RCC 7860 (cell line): ENCODE measurements at places on chromosomes 16 and 17.

DNA sequence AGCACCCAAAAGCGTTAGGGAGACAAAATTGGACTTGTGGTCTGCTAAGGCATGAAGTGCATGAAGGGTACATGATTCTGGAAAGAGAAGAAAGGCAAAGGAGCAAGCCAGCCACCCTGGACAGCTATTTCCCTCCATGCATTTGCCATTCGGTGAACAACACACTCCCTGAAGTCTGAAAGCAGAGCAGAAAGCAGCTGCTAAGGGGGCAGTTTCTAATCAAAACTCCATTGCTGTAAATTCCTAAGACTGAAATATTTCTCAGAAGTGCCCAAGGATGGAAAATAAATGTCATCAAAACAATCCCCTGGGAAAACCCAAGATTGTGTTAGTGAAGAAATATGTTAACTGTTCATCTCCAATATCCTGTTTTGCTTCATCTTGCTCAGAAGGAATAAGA is 44.3 kb downstream of the PMP22 start:
- no peak for DNase-seq

DNA sequence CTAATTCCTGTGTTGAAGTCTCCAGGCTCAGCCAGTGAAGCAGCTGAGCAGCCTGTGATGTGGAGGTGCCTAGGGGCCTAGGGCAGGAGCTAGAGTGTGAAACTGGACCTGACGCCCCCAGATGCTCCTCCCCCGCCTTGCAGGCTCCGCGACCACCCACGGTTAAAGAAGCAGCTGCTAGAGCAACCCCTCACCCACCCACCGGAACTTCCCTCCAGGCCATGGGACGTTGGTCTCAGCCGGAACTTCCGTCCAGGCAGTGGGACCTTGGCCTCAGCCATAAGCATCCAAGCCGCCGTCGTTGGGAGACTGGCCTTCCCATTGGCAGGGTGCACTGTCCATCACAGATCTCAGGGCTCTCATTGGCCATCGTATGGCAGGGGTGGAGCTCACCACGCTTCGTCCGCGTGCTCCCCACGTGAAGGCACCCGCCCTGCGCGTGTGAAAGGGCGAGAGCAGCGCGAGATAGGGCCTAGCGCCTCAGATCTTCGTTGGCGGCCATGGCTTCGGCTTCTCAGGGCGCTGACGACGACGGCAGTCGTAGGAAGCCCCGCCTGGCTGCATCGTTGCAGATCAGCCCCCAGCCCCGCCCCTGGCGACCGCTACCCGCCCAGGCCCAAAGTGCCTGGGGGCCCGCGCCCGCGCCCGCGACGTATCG is at the start of gene ADAD2:
Gene ADAD2, plus strand, starts transcription at position 427 of the 658 bp plus-strand sequence. Its CDS starts 74 bp downstream, at position 501.
- no peak for DNase-seq

DNA sequence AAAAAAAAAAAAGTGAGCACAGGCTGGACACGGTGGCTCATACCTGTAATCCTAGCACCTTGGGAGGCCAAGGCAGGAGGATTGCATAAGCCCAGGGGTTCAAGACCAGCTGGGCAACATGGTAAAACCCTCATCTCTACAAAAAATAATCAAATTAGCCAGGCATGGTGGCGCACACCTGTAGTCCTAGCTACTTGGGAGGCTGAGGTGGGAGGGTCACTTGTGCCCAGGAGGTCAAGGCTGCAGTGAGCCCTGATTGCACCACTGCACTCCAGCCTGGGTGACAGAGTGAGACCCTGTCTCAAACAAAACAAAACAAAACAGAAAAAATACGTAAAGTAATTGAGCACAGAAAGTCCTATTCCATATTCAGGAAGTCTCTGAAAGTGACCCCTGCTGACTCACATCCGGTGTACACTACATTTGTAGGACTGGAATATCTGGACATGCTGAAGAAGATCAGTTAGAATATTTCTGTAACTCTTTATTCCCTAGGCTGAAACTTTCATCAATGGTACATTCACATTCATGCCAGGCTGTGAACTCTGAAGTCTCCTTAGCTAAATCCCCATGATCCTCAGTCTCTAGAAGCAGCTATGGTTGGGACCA is 66.0 kb upstream of the HAS3 start:
- no peak for DNase-seq

DNA sequence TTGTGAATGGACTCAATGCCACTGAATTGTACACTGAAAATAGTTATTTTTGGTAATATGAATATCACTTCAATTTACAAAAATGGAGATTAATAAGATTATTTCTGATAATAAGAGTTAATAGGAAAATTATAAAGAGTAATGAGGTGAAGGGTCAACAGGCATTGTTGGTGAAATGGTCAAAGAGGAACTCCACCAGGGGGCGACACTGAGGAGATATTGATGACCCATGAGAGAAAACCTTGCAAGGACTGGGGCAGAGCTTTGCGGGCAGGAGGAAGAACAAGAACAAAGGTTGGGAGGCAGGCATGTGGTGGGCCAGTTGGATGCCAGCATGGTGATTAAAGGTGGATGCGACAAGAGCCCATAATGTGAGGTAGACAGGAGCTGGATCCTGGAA is 74.0 kb upstream of the XYLT1 start:
- DNase-seq, result no peak

DNA sequence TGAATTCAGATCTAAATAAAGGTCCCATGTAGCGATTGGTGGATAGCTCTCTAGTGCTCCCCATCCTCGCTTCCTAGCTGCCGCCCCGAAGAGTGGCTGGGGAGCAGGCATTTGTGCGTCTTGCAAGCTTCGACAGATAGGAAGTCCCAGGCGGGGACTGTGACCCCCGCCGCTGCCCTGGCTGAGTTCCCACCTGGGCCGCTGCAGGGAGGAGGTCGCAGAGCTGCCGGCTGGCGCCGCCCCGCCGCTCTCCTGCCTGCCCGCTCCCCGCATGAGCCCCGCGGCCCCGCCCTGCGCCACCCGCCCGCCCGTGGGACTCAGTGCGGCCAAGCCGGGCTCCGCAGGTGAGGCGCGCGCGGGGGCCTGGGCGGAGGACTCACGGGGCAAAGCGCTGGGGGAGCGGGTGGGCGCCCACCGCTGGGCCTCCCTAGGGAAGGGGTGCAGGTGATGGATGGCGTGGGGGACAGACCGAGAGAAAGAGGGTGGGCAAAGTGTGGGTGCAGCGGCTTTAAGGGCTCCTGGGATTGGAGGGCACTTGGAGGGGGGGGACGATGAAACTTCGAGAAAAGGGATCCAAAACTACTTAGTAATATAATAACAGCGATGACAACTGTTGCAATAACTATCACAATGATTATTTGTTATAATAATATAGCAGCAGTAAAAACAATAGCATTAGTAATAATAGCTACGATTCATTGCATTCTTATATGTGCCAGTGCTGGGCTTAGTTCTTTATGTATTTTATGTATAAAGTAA is at the start of gene OTOA:
Gene OTOA, plus strand, starts transcription at position 80 of the 759 bp plus-strand sequence. CDS start 14,547 bp downstream, outside the sequence.
- no peak for DNase-seq

DNA sequence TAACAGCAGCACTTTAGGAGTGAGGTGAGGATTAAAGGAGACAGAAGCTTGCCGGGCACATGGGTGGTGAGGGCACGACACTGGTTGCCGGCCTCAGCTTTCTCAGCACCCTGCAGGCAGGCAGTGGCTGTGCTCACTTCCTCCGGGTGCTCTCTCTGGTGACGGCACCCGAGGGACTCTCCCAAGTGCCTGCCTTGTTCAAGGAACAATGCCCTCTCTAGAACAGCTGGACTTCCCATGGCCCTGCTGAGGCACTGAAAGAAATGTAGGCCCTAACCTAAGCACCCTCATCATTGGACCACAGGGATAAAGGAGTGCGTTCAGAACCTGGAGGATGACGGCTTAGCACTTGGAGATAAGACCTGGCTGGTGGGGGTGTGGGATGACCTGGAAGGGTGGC is 72.7 kb downstream of the N4BP1 start:
- DNase-seq, result no peak

DNA sequence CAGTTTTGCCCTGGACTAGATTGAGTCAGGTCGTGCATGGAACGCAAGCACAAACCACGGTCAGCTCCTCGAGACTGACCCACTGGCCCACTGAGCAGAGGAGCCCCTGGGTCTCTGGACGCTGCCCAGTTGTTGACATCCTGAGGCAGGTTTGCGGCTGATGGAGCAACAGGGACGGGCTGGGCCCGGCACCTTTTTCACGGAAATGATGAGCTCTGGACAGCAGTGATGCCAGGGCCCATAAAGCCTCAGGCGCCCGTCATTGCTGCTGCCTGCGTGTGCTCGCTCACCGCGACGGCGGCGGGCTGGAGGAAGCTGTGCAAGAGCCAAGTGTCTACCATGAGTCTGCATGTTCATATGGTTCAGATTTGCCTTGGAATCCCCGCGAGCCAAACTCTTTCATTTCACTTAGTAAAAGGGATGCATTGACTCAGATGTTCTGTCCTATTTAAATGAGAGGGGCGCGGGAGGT is 30.8 kb upstream of the CRISPLD2 start:
- no peak for DNase-seq

DNA sequence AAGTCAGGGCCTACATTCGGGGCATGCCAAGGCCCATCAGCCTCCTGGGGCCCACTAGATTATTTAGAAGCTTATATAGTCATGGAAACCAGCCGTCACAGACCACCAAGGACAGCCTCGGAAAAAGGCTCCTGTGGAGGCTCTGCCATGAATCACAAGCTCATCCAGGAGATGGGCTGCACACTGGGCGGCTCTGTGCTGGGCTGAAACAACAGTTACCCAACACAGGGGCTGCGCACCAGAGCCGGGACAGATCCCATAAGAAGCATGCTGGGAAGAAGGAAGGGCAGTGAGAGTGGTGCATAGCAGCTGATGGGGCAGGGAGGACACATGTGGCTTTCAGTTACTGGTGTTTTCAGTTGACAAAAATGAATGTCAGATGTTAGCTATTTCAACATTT is 67.7 kb upstream of the GSG1L start:
- no peak for DNase-seq
